ENCODE measurements at places on chromosomes 1 and 21.

GRCh38 chr1:40450495-40451237 is 390 bp downstream of the ZFP69B start:
- no peaks in the 10 kb centered on the region for H3K36me3 ChIP-seq
- peaks cover 10% of the 10 kb centered on the region for H3K4me1 ChIP-seq
- H3K27me3 ChIP-seq = no peaks in the 10 kb centered on the region
- peak; percentile 67 for DNase-seq
- peak overlapping the region; percentile 63 for H3K27ac ChIP-seq
- H3K4me3 ChIP-seq = peak overlapping the region; percentile 84

DNA sequence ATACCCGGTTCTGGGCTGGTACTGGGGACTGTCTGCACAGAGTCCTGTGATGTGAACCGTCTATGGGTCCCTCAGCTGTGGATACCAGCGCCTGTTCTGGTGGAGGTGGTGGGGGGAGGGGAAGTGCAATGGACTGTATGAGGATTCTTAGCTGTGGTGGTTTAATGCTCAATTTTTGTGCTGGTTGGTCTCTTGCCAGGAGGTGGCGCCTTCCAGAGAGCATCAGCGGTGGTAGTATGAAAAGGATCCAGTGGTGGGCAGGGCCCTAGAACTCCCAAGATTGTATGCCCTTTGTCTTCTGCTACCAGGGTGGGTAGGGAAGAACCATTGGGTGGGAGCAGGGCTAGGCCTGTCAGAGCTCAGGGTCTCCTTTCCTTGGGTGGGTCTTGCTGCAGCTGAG is 89.4 kb upstream of the B3GALT2 start:
- no peaks in the 10 kb centered on the region for H3K27me3 ChIP-seq
- H3K4me1 ChIP-seq = no peaks in the 10 kb centered on the region
- DNase-seq = no peak
- H3K4me3 ChIP-seq = no peak overlapping the region
- H3K36me3 ChIP-seq = no peaks in the 10 kb centered on the region
- H3K27ac ChIP-seq = no peak overlapping the region

- no peak overlapping the region for H3K4me3 ChIP-seq
- H3K4me1 ChIP-seq = no peaks in the 10 kb centered on the region
- DNase-seq = no peak
- no peak overlapping the region for H3K27ac ChIP-seq
Observed at GRCh38 chr1:7430691-7431090, 340.4 kb upstream of the VAMP3 start.

DNA sequence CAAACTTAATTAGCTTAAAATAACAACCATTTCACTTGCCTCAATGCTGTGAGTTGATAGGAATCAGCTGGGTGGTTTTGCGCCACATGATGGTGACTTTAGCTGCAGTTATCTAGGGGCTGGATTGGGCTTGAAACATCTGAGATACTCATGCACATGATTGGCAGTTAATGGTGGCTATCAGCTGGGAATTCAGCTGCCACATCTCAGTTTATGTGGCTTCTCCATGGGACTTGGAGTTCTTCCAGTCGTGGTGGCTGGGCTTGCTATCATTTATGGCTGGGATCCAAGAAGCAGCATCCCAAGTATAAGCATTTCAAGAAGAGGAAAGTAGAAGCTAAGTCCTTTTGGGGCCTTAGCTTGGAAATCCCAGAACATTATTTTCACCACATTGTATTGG is 36.4 kb downstream of the PDC start:
- H3K36me3 ChIP-seq = peaks cover 2% of the 10 kb centered on the region
- DNase-seq = no peak
- H3K4me3 ChIP-seq = no peak overlapping the region

- H3K36me3 ChIP-seq = no peaks in the 10 kb centered on the region
- H3K4me1 ChIP-seq = no peaks in the 10 kb centered on the region
- no peak for DNase-seq
- no peaks in the 10 kb centered on the region for H3K27me3 ChIP-seq
Observed at GRCh38 chr1:230743899-230744298, 3.3 kb upstream of the CAPN9 start.

- H3K36me3 ChIP-seq = no peaks in the 10 kb centered on the region
- H3K27ac ChIP-seq = no peak overlapping the region
- H3K27me3 ChIP-seq = no peaks in the 10 kb centered on the region
- no peak for DNase-seq
- H3K4me3 ChIP-seq = no peak overlapping the region
Observed at GRCh38 chr1:96409689-96410088, 311.9 kb upstream of the PTBP2 start.

Measured in endothelial cell of umbilical vein (primary cell).